WERI-Rb-1 (cell line): ENCODE measurements at places on chromosomes 4 and X.
A peak's percentile ranks its signal among the peaks of the same experiment; 100 is the strongest.

DNA sequence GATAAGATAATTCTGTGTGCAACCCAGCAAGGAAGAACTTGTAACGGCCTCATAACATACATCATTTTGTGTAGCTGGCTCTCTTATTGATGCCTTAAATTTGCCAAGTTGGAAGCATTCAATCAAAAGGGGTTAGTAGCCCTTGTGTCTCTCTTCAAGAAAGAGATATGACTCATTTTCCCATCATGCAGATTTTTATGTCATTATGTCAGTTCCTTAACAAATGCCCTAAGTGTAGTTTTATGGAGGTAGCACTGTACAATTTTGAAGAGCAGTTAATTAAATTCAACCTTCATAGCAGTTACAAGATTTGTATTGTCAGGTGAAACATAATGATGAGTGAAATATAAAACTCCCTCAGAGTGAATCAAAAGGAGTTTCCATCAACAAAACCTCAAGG is 215.6 kb downstream of the GRIA3 start:
- no peak for DNase-seq

DNA sequence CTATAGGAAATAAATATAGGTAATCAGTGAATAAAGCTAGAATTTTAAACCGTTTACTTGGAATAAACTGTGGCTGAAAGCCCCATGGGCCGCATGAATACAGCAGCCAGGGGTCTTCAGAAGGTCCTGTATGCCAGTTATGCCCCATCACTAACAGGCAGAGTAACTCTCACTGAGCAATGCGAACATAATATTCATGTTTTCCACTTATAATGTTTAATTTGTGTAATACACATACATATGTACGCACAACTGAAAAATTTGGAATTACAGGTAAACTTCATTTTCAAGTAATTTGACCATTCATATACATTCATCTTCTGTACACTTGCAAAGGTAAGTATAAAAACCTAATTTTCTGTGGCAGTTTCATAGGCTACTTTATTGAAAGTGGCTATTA is 526.2 kb upstream of the ATOH1 start:
- no peak for DNase-seq

DNA sequence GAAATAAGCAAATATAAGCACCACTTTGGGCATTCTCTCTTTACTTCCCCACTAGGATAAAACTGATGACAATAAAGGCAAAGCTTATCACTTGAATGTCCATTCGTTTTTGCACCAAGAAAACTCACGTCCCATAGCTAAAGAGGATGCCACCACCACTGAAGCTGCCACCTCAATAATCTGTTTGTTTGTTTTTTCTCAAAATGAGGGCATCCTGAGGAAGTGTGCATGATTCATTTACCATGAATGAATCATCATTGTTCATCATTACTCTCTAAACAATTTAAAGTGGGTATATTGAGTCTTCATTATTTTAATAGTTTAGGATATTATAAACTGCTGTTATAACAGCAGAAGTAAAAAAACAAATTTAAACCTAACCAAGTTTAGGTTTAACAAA is 168.2 kb downstream of the DCTD start:
- DNase-seq, result no peak

DNA sequence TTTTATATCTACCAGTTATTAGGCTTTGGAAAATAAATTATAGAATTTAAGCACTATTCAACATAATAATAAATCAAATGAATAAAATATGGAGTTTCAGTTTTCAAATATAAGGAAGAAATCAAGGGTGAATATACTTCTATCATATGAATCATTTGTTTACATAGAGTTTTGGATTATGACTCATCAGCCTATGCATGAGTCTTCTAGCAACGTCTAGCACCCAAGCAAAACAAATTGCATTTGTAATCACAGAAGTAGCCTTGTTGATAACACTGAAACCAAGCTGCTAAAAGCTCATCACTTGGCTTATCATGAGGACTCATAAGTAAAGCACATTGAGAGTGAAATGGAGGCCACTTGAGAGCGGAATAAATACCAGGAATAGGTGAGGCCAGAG is 434.6 kb downstream of the PCDH11X start:
- DNase-seq, result no peak

GRCh38 chrX:104428231-104428630 is 137.8 kb upstream of the IL1RAPL2 start:
- DNase-seq, result no peak

GRCh38 chr4:149280806-149281205 is 534.8 kb downstream of the IQCM start:
- no peak for DNase-seq

DNA sequence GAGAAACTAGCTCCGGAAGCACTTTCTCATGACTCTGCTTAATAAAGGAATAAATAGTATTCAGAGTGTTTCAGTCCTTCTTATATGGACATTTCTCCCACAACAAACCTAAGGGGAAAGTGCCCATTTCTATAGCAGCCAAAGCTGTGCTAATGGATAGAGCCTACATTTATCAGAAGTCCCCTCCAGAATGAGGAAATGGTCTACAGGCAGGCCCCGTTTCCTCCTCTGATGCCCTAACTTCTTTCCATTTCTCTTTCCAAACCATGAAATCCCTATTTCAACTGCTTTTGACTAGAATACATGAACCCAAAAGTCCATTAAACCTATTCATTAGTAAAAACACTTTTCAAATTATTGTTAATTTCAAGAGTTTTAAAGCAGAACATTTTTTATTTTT is 4.5 kb downstream of the ACSL1 start:
- DNase-seq, result no peak

- DNase-seq, result no peak
Observed at GRCh38 chr4:39699687-39700409, 1.9 kb downstream of the UBE2K start.

DNA sequence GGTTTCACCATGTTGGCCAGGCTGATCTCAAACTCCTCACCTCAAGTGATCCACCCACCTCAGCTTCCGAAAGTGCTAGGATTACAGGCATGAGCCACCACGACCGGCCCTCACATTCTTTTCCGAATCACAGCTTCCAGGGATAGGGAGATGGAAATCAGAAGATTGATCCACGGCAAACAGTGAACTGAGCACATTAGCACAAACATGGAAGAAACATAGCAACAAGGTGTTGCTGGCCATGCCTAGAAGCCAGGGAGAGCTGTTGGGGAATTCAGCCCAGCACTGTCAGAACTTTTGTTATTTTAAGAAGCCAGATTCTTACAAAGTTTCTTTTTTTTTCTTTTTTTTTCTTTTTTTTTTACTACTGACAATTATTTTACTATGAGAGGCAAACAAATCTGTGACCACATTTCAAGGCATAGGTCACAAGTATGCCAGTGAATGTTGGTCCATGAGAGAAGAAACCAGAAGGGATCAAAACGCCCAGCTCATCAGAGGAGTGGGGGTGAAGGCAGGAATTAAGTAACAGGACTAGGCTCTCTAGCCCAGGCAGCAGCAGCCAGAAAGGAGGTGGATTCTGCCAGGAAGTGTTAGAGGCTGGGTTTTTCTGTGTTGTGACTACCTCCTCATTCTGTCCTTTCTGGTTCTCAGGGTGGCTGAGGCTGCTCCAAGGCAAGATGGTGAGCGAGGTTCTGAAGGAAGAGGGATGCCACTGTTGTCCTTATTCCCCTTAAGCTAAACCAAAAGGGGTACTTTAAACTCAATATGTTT is 44.1 kb downstream of the TEC start:
- no peak for DNase-seq

GRCh38 chrX:9786798-9787635 is 788 bp downstream of the SHROOM2 start:
- peak; percentile 15 for DNase-seq

- DNase-seq, result no peak
Observed at GRCh38 chr4:2297606-2298531, 36.0 kb upstream of the MXD4 start.

GRCh38 chr4:8836664-8837171 is 34.9 kb downstream of the HMX1 start:
- peak; percentile 5 for DNase-seq

DNA sequence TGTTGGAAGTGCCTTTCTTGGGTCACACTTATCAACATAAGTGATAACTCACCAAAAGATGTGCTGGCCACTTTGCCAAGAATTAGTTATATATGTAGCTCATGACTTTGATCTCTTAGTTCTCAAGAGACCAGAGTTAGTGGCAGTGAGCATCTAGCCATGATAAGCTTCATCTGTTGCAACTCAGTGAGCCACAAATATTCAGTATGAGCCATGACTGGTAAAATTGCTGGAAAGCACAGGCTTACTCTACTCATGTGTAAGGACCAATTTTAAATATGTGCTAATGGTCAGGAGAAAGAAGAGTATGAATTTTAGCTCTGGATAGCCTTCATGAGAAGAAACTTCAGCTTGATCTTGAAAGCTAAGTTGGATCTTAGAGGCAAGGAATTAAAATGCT is 59.4 kb upstream of the TLL1 start:
- DNase-seq, result no peak

DNA sequence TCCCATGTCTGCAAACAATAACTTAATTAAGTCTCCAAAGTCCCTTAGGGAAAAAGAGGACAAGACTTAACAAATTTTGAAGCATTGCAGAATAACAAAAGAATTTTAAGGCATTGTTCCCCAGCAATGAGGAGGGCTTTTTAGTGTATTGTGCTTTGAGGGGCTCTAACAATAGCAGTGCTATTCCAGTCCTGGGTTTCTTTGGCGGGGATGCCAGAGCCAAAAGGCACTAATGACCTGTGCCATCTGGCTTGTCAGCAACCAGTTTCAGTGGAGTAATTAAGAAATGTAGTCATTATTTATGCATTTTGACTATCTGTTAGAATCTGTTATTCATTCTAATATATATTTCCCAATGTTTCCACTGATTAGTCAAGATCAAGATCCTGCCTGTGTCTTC is 575.4 kb downstream of the SPRY1 start:
- DNase-seq, result no peak

- no peak for DNase-seq
Observed at GRCh38 chrX:119617517-119618164, 11.4 kb upstream of the NKRF start.

GRCh38 chr4:168955674-168956073 is 54.4 kb downstream of the CBR4 start:
- DNase-seq, result no peak

GRCh38 chr4:109014593-109015412 is 251.9 kb upstream of the ETNPPL start:
- DNase-seq, result no peak

DNA sequence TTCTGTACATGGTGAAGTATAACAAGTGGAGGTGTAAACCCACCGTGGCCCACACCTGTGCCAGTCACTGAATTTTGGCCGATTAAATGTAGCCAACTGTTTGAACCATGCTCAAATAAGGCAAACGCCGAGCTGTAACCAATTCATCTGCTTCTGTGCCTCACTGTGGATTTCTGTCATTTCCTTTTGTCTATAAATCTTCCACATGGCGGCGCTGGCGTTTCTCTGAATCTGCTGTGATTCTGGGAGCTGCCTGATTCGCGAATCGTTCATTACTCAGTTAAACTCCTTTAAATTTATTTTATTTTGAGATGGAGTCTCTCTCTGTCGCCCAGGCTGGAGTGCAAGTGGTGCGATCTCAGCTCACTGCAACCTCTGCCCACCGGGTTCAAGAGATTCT is 19.2 kb downstream of the SUPT20HL2 start:
- DNase-seq, result peak; percentile 50

DNA sequence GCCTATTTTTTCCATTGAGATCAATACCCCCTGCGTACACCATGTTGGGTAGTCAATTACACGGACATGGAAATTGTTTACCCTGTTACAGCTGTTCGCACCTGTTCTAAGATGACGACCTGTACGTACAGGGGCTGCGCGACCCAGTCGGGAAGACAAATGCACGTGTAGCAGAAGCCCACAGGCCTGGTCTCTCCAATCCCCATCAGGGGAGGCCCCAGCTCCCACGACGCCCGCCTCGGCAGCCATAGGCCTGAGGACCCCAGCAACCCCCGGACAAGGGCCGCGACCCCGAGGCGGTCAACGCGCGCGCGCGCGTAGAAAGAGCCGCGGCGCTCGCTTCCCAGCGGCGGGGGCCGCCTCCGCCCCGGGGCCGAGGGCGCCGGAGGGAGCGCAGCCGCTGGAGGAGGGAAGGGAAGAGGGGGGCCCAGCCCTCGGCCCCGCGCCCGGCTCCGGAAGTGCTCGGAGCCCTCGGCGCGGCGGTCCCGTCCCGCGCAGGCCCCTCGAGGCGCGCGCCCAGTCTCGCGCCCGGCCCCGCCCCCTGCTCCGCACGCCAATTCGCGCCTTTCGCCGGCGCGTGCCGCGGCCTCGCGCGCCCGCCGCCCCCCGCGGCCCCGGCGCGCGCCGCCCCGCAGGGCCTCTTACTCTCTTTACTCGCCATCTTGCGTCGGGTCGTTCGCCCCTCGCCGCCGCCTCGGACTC is 618 bp downstream of the RBBP7 start:
- peak; percentile 55 for DNase-seq

- no peak for DNase-seq
Observed at GRCh38 chrX:30824275-30824674, 64.8 kb downstream of the TAB3 start.

GRCh38 chrX:23699636-23700194 is 32.4 kb downstream of the PRDX4 start:
- no peak for DNase-seq

- DNase-seq, result no peak
Observed at GRCh38 chr4:77336411-77337142, 179.6 kb downstream of the CCNG2 start.

- no peak for DNase-seq
Observed at GRCh38 chr4:79201971-79202370, 123.9 kb downstream of the NAA11 start.

DNA sequence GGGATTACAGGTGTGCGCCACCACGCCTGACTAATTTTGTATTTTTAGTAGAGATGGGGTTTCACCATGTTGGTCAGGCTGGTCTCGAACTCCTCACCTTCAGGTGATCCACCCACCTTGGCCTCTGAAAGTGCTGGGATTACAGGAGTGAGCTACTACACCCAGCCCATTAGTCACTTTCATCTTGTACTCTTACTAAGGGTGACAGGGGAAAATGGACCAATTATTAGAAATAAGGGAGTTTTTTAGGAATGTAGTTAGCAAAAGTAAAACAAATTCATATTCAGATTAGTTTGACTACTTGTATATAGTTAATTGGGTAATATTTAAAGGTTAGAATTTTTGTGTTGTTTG is 26.1 kb downstream of the SMARCA5 start:
- no peak for DNase-seq

DNA sequence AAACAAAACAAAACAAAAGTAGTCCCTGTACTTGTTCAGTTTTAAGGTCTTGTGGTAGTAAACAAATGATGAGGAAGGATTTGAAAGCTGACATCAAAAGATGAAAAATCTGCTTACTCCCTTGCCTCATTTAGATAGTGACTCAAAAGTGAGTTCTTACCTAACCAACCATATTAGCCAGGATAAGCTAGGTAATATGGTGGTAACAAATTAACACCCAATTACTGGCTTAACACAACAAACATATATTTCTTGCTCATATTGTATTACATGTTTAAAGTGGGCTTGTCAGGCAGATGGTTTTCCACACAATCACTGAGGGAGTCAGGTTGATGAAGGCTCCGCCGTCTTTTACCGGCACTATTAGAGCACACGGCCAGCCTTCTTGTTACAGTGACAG is 189.7 kb downstream of the PPARGC1A start:
- DNase-seq, result no peak

- DNase-seq, result no peak
Observed at GRCh38 chr4:102717448-102718092, 43.2 kb downstream of the MANBA start.

- DNase-seq, result no peak
Observed at GRCh38 chrX:121109986-121110385, 62.6 kb downstream of the GLUD2 start.

GRCh38 chrX:29721152-29721551 is 494.2 kb upstream of the MAGEB2 start:
- no peak for DNase-seq
